ENCODE measurements at places on chromosomes 3 and 15.

GRCh38 chr15:70033529-70034140 is 64.1 kb downstream of the TLE3 start:
- no peak for DNase-seq

GRCh38 chr3:114405202-114405990 is 111.6 kb downstream of the TIGIT start:
- no peak for DNase-seq

- DNase-seq = no peak
Measured at GRCh38 chr15:93866948-93867347, 364.4 kb upstream of the MCTP2 start.

GRCh38 chr15:45892182-45892581 is 257.4 kb downstream of the SQOR start:
- no peak for DNase-seq

DNA sequence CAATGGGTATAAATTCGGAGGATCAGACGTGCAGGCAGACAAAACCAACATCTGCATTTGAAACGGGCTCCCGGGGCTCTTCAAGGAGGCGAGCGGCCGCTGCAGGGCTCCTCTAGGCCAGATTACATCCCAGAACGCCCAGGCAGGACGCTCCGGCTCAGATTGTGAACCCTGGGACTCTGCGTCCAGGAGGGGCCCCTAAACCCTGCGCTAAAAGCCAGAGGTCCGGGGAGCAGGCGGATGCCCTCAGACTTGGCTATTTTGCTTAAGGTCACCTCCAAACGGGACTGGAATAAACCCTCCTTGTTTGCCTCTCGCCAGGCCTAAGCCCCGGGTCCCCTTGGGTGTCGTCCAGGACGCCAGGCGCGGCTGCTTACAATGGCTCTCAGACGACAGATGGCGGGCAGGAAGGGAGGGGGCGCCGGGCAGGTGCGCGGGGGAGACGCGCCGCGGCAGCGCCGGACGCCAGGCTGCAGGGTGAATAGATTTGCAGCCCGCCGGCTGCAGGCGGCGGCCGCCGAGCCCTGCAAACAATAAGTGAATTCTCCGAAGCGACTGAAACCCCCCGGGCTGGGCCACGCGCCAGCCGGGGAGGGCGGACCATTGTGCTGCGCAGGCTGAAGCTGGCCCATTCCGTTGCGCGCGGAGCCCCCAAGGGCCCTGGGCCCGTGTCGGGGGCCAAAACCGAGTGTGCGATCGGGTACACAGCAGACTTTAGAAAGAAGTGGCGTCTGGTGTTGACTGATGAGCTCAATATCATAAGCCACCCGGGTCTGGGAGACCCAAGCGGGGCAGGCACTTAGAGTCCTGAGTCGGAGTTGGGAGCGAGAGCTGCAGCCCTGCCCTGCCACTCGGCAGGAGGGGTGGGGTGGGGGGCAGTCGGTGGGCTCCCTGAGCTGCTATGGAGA is 32.3 kb upstream of the AMOTL2 start:
- peak; percentile 47 for DNase-seq

- no peak for DNase-seq
Measured at GRCh38 chr15:85426481-85426880, 46.1 kb downstream of the AKAP13 start.

DNA sequence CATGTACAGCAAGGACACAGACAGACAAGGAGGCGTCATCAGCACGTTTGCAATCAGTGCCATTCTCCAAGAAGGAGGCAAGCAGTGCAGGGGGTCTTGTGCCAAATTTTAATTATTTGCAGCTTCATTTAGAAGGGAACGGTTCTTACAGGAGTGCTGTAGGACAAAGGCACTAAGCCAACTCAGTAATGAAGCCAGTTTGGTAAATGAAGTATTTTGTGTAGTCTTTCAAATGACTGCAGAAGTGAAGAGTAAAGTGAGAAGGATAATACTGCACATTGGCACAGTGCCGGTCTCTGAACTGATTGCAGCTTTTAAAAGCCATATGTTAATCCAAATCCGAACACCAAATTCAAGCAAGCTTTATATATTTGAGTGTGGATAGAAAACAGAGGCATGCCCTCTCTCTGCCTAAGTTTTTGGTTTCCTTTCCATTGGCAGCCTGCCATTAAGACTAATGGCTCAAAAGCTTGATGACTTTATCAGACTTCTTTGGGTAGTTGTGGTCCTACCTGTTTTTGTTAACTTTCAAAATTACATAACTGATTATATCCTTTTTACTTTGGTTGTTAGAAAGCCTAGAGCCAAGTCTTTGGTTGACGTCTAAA is 101.3 kb downstream of the SENP2 start:
- no peak for DNase-seq

DNA sequence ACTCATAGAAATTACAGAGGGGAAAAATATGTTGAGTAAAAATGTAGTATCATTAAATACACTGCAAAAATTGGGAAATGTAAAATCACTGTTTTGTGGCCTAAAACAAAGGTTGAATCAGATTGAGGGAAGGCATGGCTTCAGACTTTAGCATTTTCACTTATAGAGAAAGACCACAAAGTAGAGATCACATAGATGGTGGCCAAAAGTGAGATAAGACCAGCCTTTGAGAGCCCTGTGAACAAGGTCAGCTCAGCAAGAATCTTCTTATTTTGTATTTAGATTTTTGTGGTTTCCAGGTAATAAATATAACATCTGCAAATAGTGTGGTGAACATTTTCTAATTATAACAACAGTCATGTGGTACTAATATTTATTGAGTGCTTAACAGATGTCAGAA is 544.8 kb upstream of the DPPA4 start:
- no peak for DNase-seq

GRCh38 chr3:130354430-130354829 is 9.0 kb downstream of the COL6A5 start:
- DNase-seq = no peak

DNA sequence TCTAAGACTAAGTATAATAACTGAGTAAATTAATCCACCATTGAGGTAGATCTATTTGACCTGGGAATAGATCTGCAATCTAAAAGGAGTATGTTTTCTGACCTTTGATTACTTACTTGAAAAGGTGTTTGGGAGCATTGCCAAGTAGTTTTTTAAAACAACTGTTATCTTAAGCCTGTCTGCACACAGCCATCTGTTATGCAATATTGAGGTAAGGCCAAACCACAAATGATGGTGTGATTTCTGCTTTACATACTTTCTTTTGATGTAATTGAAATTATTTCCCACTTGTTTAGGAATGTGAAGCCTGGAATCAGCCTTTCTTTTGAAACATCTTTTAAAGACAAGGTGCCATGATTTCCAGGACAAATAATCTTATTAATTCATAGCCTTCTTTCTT is 274.0 kb downstream of the BBX start:
- DNase-seq = no peak

- DNase-seq = no peak
Measured at GRCh38 chr15:47622055-47622454, 95.2 kb upstream of the SEMA6D start.

- DNase-seq = no peak
Measured at GRCh38 chr15:51405693-51406523, 64.5 kb downstream of the GLDN start.

GRCh38 chr15:35439291-35439690 is 106.7 kb downstream of the DPH6 start:
- DNase-seq = no peak

GRCh38 chr3:52792961-52793695 is 1.5 kb upstream of the ITIH3 start:
- no peak for DNase-seq

GRCh38 chr3:33030246-33030645 is 66.7 kb downstream of the GLB1 start:
- no peak for DNase-seq

DNA sequence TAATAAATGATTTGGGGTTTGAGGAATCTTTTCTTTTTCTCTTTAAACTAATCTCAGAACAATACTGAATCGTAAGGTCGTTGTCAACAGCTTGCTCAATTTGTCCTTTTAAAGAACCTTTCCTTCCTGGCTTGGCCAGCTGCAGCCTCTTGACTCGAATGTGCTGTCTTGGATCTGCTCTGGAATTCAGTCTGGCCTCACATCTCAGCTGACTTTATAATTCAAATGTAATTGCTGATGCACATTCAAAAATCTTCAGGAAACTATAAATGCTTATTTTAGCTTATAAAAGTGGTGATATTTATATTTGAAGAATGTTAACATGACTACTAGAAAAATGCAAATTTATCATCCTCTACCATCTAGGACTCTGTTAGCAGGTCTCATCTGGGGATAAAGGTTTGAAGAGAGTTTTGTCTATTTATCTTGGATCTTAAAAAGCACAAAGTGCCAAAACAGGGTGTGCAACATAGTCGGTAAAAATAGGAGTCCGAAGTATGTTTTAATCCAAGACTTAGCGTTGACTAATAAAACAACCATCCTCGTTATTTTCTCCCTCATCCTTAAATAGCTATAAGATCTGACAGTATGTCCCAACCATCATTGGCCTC is 1035.2 kb downstream of the MCTP2 start:
- no peak for DNase-seq

DNA sequence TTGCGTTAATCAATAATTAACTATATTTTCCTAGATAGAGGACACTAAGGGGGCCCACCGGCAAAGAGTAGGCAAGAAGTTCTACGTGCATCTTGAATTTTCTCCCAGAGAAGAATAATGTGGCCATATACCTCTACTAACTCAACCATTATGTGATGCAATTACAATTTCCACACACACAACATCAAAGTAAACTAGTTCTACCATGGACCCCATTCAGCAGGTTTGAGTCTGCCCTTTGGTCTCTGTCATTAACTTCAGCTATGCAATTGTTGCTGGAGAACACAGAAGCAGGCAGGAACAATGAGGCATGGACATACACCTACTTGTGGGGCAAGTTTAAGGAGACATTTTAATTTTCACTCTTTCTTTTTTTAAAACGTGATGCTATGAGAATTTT is 705.9 kb downstream of the PDCD6IP start:
- no peak for DNase-seq

DNA sequence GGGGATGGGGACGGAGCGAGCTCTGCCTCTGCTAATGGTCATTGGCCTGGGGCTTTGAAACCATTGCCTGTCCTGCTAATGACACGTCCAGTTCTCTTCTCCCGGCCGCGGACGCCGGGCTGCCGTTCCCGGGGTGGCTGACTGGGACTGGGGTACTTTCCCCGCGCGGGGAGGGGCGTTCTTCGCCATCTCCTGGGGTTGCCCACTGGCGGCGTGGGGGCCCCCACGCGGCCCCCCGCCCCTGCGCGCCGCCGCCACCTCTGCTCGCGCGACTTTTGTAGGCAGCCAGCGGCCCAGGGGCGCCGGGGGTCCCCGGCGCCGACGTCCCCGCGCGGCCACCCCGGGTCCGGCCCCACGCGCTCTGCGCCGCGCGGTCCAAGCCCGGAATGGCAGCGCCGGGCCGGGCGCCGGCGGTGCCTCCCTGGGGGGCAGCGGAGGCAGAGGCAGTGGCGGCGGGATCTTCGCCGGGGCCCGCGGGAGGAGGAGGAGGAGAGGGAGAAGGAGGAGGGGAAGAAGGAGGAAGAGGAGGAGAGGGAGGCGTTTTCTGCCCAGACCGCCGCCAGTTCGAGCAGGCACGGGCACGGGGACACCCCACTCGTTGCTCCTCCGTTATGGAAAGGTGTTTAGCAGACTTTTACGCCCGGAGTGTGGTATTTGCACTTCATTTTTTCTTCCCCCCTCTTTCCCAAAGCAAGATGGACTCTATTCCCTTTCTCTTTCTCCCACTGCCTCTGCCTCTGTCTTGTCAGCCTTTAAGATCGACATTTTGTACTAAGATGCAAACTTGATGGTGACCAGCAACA is 2.3 kb downstream of the BBX start:
- no peak for DNase-seq

DNA sequence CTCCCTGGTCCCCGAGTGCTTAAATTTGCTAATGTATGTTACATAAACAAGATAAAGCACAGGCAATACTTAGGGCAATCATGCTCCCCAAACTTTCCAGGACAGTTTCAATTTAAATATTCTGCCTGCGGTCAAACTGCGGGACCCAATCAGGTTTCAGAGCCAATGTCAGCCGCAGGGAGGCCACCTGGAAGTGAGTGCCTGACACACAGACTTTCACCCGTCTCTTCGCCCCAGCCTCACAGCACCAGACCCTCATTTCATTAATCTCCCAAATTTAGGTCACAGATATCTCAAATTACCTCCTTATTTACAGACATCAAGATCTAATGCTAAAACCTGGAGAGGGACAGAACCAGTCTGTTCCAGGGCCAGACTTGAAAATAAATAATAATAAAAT is 107.2 kb upstream of the ALDH1A3 start:
- no peak for DNase-seq

GRCh38 chr3:71210257-71211007 is 373.1 kb downstream of the FOXP1 start:
- no peak for DNase-seq

DNA sequence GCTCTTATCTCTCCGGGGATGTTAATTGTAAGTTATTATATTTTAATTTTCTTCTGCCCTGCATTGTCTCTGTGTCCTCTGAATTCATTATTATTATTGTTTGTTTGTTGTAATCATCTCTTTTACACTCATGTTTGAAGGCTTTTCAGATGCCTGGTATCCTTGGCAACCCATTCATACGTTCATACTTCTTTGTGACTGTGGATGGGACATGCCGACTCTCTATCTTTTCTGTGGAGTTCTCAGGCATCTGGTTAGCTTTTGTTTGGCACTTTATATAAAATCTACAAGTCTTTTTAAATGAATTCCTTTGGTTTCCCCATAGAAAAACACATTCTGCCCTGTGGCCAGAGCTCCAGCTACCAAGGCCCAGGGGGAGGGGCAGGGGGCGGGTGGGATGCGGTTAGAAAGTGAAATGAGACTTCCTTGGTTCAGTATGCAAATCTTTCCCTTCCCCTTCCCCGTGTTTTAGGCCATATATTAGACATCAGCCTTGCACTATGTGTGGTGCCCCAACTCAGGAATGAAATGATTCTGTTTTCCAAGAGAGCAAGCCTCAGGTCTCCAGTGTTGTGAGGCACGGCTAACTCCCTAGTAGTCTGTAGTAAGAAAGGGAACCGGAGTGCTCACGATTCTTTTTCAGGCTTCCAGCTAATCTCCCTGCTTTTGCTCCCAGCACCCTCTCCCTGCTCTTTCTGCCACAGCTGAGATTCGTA is 79.2 kb downstream of the SST start:
- no peak for DNase-seq

- no peak for DNase-seq
Measured at GRCh38 chr3:120100711-120101110, 6.5 kb upstream of the GSK3B start.

All from cerebellar nuclear complex (tissue), 1 donor.